ENCODE measurements at places on chromosomes 2 and 18.

DNA sequence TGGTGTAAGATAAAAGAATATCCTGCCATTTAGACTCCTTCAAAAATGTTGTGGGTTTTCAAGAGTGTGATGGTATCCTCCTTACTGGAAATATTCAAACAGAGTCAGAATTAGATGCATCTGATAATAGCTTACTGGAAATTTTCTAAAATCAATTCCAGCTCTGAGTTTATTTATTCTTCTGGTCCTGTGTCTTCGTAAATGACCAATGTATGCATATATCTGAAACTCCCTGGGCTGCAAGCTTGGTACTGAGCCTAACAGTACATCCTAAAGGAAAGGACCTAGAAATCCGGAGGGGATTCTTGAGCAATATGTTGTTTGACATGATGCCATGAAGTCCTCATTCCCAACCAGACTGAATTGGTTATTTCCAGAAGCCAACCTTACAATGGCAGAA lies 130.4 kb downstream of the KCNE4 start:
- no peak for DNase-seq

GRCh38 chr2:132901661-132902060 lies 231.7 kb upstream of the LYPD1 start:
- no peak for DNase-seq

GRCh38 chr2:63009490-63009889 lies 41.1 kb upstream of the OTX1 start:
- DNase-seq, result no peak

GRCh38 chr18:56789004-56789888 lies 138.1 kb downstream of the WDR7 start:
- DNase-seq, result no peak

GRCh38 chr2:46229134-46230063 lies 67.8 kb upstream of the EPAS1 start:
- DNase-seq, result no peak

GRCh38 chr2:175457895-175458448 lies 276.5 kb upstream of the ATP5MC3 start:
- DNase-seq, result no peak

GRCh38 chr2:107621186-107622165 lies 205.2 kb upstream of the RGPD4 start:
- no peak for DNase-seq

DNA sequence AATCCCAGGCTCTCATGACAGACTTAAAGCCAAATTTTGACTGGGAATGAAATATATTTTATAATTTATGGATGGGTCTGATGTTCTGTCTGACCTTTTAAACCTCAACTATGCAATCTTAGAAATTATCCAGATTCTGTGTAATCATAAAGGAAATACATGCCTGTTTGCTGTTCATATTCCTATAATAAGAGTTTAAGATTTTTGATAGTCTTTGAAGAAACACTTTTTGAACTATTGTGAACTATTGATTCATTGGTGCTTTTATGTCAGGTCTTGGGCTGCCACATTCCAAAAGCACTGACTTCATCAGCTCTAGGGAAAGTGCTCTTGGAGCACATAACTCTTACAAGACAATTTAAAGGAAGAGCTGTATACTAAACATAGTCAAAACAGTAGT lies 64.2 kb downstream of the CCDC150 start:
- DNase-seq, result no peak

DNA sequence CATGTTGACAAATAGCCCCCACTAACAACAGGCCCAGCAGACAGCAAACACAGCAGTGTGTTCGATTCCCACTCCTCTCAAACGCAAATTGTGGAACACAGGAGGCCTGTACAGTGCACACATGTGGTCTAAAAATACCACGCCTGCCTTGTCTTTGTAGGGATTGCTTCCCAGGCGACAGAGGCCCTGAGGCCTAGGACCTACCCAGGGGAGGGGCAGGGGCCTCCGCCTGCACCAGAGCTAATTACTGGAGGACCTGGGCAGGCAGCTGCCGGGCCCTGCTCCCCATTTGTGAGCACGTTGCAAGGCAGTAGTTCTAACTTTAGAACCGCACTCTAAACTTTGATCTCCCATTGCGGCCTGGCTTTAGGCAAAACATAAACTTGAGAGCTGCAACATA lies 316.0 kb downstream of the TXNL1 start:
- no peak for DNase-seq

DNA sequence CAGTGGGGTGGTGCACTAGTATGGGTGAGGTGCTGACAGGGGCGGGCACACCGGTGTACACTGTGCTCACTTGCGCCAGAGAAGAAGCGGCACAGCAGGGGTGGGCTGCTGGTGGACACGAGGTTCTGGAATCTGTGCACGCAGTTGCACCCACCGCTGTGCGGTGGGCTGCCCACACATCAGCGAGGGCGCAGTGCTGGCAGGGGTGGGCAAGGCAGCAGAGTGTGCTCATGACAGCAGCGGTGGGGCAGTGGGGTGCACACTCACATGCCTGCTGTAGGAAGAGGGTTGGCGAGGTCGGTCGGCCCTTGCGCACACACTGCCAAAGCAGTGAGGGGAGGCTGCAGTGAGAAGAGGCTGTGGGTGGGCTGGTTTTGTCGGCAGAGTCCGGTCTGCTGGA lies 141.8 kb downstream of the GALNT13 start:
- no peak for DNase-seq

GRCh38 chr2:142254031-142254430 lies 123.2 kb upstream of the LRP1B start:
- DNase-seq, result no peak

DNA sequence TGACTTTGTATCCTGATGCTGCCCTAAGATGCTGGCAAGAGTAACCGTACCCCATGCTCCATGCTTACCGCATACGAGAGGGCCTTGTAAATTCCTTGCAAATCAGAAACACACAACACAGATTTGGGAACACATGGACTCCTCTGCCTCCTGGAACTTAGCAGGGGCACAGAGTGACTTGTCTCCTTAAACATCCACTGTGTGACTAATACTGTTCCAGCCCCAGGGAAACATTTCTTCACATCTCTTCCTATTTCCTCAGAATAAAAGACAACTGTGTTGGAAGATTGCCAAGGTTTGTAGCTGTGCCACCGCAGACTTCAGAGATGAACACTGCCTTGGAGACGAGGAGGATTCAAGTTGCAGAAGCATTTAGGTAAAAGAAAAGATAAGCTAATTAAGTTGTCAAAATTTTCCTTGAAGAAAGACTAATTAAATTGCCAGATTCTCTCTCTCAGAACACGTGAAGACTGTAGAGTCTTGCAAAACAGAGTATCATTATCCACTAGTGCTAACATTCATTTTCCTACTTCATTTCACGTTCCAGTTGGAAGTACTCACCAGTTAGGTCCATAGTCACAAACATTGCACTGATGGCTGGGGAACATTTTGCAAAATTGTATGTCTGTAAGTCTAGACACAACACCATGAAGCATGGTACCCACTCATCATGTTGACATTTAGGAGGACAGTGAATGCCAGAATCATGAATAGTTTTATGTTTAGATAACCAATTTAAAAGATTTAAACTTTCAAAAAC lies 188.8 kb downstream of the TSN start:
- no peak for DNase-seq

DNA sequence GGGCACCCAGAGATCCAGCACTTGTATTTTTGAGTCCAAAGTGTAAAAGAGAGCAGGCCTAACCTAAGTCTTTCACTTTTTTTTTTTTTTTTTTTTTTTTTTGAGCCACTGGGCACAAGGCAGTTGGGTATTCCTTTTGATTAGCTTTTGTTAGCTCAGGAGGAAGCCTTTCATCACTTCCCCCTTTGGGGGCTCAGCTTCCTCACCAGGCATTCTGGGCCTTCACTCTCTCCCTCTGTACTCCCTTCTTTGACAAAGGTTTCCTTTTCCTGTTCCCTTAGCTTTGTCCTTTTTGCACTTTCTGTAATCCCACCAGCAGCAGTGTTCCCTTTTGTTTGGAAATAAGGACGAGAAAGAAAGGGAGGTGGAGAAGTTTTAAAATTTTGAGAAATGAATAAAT lies 88.2 kb downstream of the PKP4 start:
- no peak for DNase-seq

DNA sequence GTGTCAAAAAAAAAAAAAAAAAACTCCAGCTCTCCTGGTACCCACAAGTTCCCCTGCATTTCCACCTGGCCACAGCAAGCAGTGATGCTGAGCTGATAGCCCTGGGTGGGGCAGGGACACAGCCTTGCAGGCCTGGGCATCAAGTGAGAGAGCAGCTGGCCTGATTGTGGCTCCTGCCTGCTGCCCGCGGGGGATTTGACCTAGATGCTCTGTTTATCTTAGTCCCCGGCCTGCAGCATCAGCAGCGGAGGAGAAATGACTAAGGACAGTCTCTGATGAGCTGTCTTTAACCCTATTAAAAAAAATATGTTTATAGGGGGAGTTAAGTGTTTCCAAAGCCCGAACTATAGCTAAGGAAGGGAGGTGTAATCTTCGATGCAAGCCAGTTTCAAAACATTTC lies 102.6 kb downstream of the MTCL1 start:
- no peak for DNase-seq

- DNase-seq, result no peak
Observed at GRCh38 chr2:200403814-200404213, 97.3 kb downstream of the SPATS2L start.

GRCh38 chr18:49596687-49597086 lies 34.8 kb downstream of the LIPG start:
- no peak for DNase-seq

DNA sequence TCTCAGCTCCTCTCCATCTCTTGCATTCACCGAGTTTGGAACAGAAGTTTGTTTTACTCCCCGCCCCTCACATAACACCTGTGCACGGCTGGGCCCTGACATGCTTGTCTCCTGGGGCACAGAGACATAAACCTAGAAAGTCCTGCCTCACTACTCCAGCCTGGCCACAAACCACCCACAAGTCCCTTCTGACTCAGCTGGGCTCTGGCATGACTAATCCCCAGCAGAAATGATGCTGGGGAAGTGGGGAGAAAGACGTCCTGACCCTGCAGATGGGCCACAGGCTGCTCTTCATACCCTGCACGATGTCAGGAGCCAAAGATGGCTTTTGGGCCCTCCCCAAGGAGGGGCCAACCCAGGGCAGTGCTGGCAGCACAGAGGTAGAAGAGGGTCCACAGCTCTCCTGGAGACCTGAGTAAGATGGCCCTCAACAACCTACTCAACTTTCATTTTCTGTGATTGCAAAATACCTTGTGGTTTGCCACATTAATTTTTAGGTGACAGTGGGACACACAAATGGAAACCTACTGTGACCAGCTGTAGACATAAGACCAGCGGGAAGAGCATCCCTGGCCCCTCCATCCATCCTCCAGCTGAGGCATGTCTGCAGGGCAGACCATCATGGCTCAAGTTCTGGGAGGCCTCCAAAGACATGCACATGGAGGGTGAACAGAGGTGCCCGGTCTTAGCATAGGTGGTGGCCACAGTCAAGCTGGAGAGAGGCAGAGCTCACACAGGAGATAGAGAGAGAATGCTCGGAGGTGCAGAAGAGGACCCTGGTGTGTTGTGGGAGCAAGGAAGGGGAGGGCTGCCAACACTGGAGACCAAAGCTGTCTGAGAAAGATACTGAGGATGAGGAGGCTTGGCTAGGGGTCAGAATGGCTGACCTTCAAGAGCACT lies 40.0 kb downstream of the DNMT3A start:
- peak; percentile 31 for DNase-seq

- DNase-seq, result no peak
Observed at GRCh38 chr2:85853499-85854165, 35.2 kb downstream of the ST3GAL5 start.

GRCh38 chr18:59917422-59917821 lies 17.6 kb downstream of the PMAIP1 start:
- DNase-seq, result no peak

GRCh38 chr18:48293954-48294898 lies 115.0 kb downstream of the ZBTB7C start:
- no peak for DNase-seq

DNA sequence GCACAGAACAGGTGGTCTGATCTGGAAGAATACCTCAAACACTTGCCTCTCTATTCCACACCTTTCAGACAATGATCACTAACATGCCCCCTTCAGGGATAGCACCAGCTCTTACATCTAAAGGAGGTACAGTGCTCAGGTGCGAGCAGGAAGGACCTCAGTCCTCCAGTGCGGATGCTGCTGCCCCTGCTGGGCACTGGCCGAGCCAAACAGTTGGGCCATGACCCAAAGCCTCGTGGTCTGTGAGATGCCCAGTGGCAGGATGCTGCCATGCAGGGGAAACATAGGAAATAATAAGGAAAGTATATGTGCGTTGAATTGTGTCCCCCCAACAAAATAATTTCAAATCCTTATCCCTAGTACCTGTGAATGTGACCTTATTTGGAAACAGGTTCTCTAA lies 243.7 kb downstream of the NDUFA10 start:
- no peak for DNase-seq

- peak; percentile 13 for DNase-seq
Observed at GRCh38 chr2:172462849-172463381, 35.5 kb downstream of the ITGA6 start.

DNA sequence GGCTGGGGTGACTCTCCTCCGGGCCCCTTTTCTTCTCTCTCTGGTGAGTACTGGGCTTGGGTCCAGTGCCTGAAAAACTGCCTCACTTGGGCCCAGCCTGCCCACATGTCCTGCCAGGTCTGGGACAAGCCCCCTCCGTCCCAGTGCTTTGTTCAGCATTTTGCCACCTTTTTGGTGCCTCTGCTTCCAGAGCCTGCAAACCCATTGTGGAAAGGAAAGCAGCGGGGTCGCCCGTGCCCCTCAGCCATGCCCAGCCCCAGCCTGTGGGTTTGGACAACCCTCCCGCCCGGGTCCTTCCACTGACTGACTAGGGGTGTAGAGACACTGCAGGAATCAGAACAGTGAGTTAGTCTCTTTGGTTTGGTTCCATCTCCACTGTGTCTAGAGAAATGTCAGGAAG lies 140.7 kb upstream of the ALKAL2 start:
- no peak for DNase-seq

GRCh38 chr2:197760293-197760657 lies 24.8 kb downstream of the BOLL start:
- no peak for DNase-seq

DNA sequence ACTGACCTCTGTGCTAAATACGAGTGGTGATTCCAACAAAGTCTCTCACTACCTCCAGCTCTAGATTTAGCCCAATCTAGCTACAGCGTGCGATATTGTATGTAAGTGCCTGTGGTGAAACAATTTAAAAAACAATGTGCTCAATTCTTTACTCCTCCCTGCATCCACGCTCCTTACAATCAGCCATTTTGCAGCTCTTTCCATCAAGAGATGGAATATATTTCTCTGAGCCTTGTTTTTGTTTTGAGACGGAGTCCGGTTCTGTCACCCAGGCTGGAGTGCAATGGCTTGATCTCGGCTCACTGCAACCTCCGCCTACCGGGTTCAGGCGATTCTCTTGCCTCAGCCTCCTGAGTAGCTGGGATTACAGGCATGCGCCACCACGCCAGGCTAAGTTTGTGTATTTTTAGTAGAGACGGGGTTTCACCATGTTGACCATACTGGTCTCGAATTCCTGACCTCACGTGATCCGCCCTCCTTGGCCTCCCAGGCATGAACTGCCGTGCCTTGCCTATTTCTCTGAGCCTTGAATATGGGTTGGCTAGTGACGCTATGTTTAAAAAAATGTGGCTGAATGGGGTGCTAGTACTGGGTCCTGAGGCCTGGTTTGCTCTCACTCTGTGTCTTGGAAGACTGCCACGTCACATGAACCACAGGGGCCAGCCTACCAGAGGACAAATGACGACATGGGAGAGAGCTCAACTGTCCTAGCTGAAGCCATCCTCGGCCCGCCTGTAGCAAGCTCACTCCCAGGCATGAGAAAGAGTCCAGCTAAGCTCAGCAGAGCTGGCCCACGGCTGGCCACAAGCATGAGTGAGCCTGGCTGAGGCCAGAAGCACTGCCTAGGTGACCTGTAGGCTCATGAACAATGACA lies 14.8 kb downstream of the WDFY1 start:
- DNase-seq, result no peak
